ENCODE measurements at places on chromosomes 11 and 22.

DNA sequence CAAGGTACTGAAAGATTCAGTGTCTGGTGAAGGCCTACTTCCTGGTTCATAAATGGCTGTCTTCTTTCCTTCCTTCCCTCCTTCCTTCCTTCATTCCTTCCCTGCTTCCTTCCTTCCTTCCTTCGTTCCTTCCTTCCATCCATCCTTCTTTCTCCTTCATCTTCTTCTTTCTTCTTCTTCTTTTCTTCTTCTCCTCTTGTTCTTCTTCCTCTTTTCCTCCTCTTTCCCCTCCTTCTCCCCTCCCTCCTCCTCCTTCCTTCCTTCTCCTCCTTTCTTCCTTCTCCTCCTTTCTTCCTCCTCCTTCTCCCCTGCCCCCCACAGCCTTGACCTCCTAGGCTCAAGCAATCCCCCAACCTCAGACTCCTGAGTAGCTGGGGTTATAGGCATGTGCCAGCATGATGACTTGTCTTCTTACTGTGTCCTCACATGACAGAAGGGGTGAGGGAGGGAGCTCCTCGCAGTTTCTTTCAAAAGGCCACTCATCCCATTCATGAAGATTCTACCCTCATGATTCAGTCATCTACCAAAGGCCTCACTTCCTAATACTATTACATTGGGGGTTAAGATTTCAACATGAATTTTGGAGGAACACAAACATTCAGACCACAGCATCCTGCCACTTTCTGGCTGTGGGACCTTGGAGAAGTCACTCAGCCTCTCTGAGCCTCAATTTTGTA lies 22.6 kb upstream of the CCDC134 start:
- no peak for DNase-seq

DNA sequence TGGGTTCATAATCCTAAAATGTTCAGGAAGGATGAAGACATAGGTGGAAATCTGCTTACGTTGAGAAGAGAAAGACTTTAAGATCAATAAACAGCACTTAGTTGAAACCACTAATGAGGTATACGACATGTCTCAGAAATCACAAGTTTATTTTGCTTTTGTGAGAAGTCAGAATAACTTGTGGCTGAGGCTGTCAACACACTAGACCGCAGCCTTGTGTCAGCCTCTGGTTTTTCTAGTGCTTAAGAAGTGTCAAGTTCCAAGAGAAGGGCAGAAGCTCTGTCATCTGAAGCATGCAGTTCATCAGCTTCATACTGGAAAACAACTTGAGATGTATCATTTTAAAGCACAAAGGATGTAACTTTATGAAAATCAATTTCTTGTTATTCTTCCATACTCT lies 420.9 kb downstream of the METTL15 start:
- DNase-seq, result no peak

DNA sequence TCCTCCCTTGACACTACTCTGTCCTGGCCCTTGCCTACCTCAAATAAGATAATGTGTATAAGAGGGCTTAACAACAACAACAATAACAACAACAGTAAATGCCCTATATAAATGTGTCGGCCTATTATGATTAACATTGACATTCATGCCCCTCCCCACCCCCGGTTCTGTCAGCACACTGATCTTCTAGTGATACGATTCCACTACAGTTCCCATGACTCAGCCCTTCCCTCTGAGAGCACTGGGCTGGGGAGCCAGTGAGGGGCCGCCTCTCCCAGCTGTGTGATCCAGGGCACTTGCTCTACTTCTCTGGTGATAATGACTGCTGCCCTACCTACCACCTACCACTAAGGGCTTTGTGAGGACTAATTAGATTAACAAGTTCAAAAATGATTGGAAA lies 92.2 kb upstream of the PHOX2A start:
- no peak for DNase-seq

GRCh38 chr11:133936136-133936535 lies 20.6 kb downstream of the IGSF9B start:
- no peak for DNase-seq

DNA sequence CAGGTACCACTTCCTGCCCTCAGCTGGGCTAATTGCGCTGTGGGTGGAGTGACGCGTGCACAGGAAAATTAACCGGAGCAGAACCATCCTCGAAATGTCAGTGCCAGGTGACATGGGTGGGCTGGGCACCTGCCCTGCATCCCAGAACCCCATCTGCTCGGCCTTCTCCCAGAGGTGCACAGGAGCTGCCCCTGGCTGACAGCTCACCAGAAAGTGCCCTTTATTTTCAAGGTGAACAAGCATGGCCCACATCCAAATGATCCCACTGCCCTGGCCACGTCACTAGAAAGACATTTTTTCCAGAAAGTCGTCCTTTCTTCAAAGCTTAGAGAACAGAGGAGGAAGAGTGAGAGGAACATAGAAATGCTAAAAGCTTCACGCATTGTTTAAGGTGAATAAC lies 4.1 kb upstream of the ELFN2 start:
- DNase-seq, result no peak

DNA sequence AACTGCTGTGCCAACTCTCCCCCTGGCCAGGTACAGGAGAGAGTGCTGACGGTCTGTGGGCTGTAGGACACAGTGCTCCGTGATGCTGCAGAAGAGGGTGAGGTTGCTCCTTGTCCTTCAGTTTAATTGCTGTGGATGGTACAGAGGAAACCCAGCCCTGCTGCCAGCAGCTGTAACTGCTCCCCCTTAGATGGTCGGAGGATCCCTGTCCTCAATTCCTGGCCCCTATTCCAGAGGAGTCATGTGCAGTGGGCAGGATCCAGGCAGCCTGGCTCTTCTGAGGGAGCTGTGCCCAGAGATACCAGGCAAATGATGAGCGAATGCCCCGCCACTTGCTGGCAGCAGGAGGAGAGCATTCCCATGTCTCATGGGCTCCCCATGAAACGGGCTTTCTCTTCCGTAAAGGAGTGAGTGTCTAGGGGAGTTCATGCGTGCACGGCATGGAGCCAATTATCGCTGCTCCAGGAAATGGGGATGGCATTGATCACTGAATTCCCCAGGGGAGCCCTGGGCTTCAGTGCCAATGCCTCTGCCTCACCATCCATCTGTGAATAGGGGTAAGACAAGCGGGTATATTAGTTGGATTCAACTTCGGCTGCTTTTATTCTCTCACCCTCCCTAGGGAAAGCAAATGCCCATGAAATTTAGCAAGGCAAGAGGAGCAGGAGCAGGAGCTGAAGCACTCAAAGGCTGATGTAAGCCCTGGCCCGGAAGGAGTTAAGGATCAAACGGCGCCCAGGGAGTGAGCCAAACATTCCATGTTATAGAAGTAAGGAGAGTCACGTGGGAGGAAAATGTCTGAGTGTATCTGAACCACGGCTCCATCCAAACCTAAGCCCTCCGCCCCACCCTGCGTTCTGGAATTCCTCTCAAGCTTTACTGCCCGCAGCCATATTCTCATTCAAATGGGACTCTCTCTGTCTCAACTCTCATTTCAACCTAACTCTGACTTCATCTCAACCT lies 51.0 kb upstream of the CSNK2A3 start:
- DNase-seq, result peak; percentile 44

GRCh38 chr22:20206709-20207215 lies 55.9 kb upstream of the CCDC188 start:
- no peak for DNase-seq

DNA sequence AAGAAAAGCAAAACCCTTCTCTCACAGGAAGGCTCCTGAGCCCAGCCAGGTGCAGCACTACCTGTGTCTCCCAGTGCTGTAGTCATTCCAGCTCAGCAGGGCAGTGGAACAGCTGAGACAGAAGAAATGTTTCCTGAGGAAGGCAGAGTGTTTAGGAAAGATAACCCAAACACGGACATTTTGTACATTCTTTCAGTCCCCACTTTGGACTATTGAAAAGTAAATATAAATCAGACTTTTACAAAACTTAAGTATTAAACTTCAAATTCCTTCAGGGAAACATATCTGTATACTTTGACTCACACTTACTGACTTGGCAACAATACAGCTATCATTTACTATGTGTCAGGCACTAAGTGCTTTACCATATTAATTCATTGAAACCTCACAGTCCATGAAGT lies 40.4 kb downstream of the RRAS2 start:
- DNase-seq, result no peak

DNA sequence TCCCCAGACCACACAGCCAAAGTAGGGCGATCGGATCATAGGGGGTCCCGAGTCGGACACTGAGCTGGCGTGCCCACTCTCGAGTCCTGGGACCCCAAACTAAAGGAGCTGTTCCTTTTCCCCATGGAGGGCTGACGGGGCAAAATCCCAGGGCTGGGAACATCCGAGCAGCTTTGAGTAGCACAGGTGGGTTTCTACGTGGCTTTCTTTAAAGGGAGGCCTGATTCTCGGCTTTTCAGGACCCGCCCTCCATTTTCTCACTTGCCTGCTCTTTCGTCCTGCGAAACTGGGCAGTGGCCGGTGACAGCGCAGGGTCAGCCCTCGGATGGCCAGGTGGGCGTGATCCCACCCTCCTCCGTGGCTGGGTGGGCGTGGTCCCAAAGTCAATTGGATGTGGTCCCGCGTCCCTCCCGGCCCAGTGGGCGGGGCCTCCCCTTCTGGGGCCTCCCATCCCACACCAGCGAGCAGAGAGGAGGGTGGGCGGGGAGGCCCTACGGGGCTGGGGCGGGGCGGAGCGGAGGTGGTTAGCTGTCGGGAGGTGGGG lies 17.5 kb upstream of the TXNRD2 start:
- peak; percentile 90 for DNase-seq

GRCh38 chr11:126410649-126411048 lies 55.2 kb downstream of the ST3GAL4 start:
- DNase-seq, result no peak

- DNase-seq, result no peak
Measured at GRCh38 chr11:108616549-108616948, 23.0 kb upstream of the EXPH5 start.

DNA sequence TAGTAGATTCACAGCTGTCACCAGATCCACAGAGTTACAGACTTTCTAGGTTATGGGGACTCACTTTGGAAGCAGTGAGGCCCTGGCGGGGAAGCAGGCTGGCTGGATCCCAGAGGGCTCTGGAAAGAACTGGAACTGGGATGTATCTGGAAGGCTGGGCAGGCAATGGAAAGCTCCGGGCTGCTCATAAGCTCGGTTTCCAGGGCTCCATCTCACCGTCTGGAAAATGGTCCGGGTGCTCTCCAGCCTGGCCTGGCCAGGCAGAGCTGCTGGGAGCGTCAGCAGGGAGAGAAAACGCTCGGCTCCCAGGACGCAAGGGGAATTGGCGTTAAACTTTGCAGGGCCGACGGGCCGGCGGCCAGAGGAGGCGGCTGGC lies 335 bp upstream of the SEZ6L start:
- no peak for DNase-seq

GRCh38 chr11:71421392-71421950 lies 26.7 kb downstream of the DHCR7 start:
- DNase-seq, result no peak

GRCh38 chr11:43825217-43825816 lies 55.3 kb upstream of the ALKBH3 start:
- no peak for DNase-seq

GRCh38 chr22:25403284-25403810 lies 161.1 kb upstream of the GRK3 start:
- no peak for DNase-seq

DNA sequence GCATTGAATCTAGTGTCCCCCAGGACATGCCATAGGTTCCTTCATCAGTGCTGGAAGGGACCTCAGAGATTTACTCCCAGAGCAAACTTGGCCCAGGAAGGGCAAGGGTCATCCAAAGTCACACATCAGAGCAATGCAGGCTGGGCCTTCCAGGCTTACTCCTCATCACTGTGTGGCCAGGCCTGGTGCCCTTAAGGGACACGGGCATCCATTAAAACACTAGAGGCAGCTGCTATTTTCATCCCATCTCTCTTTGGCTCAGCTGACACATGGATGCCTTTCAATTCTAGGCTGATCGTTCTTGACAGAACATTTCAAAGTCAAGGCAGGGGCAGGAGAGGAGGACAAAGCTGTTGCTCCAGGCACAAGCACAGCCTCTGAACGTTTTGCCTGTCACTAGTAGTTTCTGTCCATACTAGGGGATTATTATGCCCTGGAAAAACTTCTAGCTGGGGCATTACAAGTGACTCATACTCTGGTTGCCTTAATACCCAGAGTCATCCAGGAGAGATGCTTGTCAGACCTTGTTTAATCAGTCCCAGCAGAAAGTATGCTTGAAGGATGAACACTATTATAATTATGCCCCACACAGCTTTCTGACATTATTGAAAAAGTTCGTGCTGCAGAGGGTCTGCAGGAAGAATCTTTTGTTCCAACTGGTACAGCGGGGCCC lies 240.3 kb downstream of the TENM4 start:
- no peak for DNase-seq

DNA sequence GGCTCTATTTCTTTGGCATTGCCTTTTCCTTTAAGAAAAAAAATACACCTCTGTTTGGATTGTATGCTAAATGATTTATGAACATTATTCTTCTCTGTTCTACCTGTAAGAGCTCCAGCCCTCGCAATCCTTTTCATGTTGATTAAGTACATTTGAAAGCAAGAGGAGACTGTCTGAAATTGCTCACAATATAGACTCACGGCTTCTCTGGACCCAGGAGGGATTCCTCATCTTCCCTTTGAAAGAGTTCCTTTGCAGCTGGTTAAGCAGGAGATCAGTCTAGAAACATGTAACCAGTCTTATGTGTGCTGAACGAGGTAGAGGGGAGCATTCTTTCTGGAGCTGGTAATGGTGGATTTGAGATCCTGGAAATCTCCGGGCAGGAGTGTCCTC lies 47.4 kb downstream of the PKNOX2 start:
- no peak for DNase-seq

DNA sequence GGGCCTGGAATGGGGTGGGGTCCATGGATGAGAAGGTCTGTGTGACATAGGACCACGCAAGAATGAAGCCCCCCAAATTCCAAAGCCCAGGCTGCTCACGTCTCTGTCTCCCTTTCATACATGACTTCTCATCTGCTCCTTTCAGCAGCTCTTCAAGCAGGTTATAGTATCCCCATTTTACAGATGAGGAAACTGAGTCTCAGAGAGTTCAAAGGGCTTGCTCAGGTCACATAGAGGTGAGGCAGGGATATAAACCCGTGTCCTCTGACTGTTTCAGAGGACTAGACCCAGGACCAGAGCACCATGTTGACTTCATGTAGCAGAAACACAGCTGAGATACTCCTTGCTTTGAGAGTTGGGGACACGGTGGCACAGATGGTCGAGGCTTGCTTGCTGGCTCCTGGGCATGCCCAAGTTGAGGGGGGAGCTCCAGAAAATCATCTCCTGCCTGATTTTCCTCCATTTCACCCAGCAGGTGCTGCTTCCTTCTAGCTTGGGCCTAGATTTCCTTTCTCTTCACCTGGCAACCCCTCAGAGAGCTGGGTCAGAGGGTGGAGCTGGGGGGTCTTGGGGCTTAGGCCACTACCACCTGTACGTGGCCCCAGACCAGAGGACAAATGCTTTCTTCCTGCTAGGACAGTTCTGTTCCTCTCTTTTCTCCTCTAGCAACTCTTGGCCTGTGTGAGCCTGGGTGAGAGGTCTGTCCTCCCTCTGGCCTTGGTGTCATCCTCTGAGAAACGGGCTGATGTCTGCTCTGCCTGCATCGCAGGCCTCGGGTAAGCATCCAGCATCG lies 24.1 kb upstream of the THY1 start:
- DNase-seq, result no peak

Data from renal cortex interstitium (tissue), 15 donors.